ENCODE measurements at places on chromosomes 2 and 18.

GRCh38 chr2:175999283-175999819, 2.7 kb downstream of the LNPK start:
- no peak for DNase-seq

DNA sequence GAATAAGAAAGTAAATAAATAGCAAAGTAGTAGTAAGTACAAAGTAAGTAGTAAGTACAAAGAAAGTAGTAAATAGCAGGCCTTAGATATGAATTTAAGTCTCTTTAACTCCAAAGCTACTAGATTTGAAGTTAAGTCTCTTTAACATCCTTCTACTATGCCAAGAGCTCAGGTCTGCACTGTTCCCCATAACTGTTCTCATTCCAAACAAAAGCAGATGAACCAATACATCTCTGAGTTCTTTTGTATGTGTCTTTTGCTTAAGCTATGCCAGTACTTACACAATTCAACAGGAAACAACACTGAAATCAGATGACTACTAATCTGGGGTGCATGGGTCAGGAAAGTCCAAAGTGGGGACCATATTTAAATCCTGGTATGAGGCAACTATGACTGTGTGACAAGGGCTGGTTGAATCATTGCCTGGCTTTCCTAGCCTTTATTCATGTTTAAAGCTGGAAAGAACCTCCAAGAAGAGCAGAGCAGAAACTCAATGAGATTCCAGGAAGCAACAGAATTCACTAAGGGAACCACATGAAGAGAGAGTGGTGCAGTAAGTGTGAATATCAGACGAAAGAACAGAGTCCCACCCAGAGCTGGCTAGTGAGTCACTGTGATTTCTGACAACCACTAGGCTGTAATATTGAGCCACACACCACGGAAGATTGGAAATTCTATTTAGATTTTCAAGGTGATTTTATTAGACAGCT, 51.0 kb upstream of the CYP26B1 start:
- no peak for DNase-seq

GRCh38 chr2:10931710-10932255, 20.0 kb downstream of the KCNF1 start:
- DNase-seq, result no peak

- DNase-seq, result no peak
These were observed 89.9 kb downstream of the LYPD6 start for GRCh38 chr2:149420053-149420963.

- peak; percentile 74 for DNase-seq
These were observed 456 bp downstream of the DOK1 start for GRCh38 chr2:74554820-74555531.

GRCh38 chr18:58177004-58177717, 133.1 kb downstream of the NEDD4L start:
- no peak for DNase-seq

Measured in aorta (tissue), 5 donors.